Small intestine (tissue), 16 donors: ENCODE measurements at places on chromosomes 7 and 10. TPM values are rescaled to one million over a fixed set of nuclear protein-coding genes. Genes with fewer than 3 reads are reported as not detected.
A peak's percentile ranks its signal among the peaks of the same experiment; 100 is the strongest.

GRCh38 chr10:33009244-33010131 lies 51.5 kb upstream of the ITGB1 start:
- no peaks in the 10 kb centered on the region for H3K4me1 ChIP-seq
- no peak for DNase-seq
- H3K27me3 ChIP-seq = no peaks in the 10 kb centered on the region
- no peak overlapping the region for H3K4me3 ChIP-seq
- no peak overlapping the region for H3K27ac ChIP-seq
- H3K36me3 ChIP-seq = no peaks in the 10 kb centered on the region

GRCh38 chr10:88994019-88994418 lies 3.4 kb downstream of the FAS start:
- H3K36me3 ChIP-seq = no peaks in the 10 kb centered on the region
- H3K27ac ChIP-seq = no peak overlapping the region
- no peaks in the 10 kb centered on the region for H3K27me3 ChIP-seq
- H3K4me3 ChIP-seq = no peak overlapping the region
- H3K4me1 ChIP-seq = peaks cover 17% of the 10 kb centered on the region
- DNase-seq = no peak

DNA sequence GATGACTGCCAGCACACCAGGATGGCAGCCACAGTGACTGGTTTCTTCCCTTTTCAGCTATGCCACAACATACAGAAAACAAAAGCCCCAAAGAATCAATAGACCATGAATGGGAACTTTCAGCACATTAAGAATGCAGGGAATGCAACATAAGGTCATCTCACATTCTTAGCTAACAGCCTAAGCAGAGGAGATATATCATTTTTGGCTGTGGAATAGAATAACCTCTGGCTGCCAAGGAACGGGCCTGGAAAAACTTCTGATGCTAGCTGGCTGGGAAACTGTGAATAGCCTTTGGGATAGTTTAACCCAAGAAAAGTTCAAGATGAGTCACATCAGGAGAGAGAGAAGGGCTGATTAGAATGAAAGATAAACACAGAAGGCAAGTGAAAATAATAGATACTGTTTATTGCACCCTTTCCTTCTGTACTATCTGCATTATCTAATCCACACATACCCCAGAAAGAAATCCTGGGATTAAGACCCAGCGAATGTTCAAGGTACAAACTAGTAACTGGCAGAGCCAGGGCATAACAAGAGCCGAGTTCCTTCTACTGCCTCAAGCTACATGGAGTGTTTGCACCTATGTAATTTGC lies 169.2 kb downstream of the SEMA3A start:
- no peak overlapping the region for H3K27ac ChIP-seq
- peak; percentile 18 for DNase-seq
- H3K4me1 ChIP-seq = no peaks in the 10 kb centered on the region
- no peaks in the 10 kb centered on the region for H3K27me3 ChIP-seq

Gene NPY4R
- polyA plus RNA-seq = not detected

Gene C1GALT1
- 62.0 TPM for polyA plus RNA-seq

DNA sequence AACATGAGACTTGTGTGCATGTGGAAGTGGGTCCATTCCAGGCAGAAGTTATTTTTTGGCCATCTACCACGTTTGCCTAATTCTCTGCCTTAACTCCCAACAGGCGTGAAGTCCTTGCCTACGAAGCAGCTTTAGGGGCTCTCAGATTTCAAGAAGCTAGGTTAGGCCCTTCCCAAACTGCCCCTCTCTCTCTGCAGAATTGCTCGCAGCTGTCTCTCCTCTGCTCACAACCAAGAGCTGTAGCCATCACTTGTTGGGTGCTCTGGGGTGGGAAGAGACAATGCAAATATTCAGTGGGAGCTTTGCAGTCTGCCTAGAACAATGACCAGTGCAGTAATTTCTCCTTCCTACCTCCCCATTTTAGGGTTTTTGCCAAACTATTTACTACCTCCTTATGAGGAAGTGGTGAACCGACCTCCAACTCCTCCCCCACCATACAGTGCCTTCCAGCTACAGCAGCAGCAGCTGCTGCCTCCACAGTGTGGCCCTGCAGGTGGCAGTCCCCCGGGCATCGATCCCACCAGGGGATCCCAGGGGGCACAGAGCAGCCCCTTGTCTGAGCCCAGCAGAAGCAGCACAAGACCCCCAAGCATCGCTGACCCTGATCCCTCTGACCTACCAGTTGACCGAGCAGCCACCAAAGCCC lies 24.9 kb downstream of the CYP17A1 start:
- no peak overlapping the region for H3K4me3 ChIP-seq
- no peak for DNase-seq
- peaks cover 9% of the 10 kb centered on the region for H3K36me3 ChIP-seq
- no peak overlapping the region for H3K27ac ChIP-seq
- no peaks in the 10 kb centered on the region for H3K27me3 ChIP-seq

DNA sequence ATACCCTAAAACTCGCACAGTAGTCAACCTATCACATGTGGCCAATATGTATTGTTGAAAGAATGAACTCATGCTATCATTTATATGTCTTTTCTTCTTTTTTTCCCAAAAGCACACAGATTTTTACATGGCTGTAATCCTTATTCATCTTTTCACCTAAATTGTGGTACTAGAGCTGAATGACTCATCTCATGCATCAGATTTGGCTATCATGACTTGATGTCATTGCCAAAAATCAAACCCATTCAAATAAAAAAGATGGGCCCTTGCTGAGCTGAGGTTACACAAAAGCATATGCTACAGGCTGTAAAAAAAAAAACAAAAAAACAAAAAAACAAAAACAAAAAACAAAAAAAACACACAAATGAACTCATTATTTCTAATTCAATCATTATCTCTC lies 3.3 kb upstream of the LMOD2 start:
- no peaks in the 10 kb centered on the region for H3K36me3 ChIP-seq
- H3K27me3 ChIP-seq = no peaks in the 10 kb centered on the region
- no peak overlapping the region for H3K27ac ChIP-seq
- no peaks in the 10 kb centered on the region for H3K4me1 ChIP-seq

DNA sequence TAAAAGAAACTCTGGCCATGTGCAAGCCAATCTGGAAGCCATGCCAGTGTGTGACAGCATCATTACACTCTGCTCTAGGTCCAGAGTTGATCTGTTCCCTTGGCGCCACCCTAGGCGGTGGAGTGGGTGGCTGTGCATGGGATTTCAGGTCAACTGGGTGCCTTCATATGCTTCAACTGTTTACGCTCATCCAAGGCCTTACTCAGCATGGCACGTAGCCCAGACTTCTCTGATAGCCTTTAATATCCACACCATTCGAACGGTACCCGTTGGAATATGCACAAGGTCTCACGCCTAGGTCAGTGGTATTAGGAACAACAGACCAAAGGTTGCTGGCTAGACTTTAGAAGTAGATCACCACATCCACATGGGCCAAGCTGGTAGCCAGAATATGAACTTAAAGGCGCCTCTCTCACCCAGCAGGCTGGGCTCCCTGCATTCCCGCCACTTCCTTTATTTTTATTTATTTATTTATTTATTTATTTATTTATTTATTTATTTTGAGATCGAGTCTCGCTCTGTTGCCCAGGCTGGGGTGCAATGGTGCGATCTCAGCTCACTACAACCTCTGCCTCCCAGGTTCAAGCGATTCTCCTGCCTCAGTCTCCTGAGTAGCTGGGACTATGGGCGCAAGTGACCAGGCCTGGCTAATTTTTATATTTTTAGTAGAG lies 18.7 kb upstream of the ACHE start:
- peak; percentile 62 for DNase-seq
- H3K36me3 ChIP-seq = peaks cover 2% of the 10 kb centered on the region
- H3K4me3 ChIP-seq = no peak overlapping the region
- H3K4me1 ChIP-seq = peaks cover 32% of the 10 kb centered on the region
- H3K27ac ChIP-seq = peak overlapping the region; percentile 76

DNA sequence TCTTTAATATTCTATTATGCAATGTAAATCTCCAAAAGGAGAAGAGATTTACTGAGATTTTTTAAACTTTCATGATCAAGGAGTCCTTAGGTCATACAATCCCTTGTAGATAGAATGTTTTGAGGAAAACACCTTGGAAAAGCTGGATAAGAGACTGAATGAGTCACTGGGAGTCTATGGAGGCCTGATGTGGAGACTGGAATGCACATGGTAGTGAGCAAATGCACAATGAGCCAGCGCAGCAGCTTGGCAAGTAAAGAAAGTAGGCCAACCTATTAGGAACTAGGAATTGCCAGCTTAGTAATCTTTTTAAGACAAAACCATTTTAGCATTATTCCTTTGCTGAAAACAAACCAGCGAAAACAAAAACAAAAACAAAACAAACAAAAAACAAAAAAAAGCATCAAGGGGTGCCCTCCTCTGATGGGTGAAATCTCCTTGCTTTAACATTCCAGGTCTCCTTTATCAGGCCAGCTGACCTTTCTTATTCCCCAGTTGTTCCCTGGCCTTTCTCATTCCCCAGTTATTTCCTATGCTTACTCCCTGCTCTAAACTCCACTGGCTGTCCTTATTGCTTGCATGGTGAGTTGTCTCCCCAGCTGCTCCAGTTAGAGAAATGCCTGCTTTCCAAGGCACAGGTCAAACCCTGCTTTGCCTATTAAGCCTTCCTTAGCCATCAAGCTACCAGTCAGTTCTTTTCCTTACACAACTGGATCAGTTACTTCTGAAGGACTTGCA lies 135.8 kb downstream of the PLCE1 start:
- no peak overlapping the region for H3K27ac ChIP-seq
- H3K4me1 ChIP-seq = no peaks in the 10 kb centered on the region
- H3K4me3 ChIP-seq = no peak overlapping the region
- no peaks in the 10 kb centered on the region for H3K27me3 ChIP-seq
- DNase-seq = no peak
- no peaks in the 10 kb centered on the region for H3K36me3 ChIP-seq

Gene ENO4
- polyA plus RNA-seq = not detected

Gene PRPS1L1
- not detected for polyA plus RNA-seq

DNA sequence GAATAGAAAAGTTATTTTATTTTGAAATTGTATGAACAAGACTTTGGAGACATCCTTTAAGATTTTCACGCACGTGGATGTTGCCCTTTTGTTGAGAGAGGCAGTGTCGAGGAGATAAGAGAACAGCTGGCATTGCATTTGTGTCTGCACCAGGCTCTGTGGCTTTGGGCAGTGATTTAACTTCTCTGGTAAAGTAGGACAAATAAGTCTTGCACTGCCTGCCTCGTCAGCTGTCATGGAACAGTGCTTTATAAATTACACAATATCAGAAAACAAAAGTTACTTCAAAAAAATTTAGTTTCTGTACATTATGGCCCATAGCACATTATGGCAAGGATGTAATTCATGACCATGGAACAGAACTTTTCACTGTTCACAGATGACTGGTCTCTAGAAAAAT lies 20.1 kb downstream of the SNX10 start:
- H3K36me3 ChIP-seq = no peaks in the 10 kb centered on the region
- no peaks in the 10 kb centered on the region for H3K27me3 ChIP-seq
- H3K27ac ChIP-seq = no peak overlapping the region
- DNase-seq = no peak

Gene TAS2R3
- polyA plus RNA-seq = not detected

DNA sequence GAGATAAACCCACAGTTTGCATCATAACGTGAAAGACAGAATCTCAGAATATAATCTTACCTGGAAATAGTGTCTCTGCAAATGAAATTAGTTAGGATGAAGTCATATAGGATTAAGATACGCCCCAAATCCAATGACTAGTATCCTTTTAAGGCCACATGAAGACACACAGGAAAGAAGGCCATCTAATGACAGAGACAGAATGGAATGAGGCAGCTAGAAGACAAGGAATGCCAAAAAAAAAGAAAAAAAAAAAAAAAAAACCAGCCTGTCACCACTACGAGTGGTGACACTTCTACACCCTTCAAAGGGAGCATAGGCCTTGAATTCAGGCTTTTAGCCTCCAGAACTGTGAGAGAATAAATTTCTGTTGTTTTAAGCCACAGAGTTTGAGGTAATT lies 82.9 kb downstream of the HYCC1 start:
- no peaks in the 10 kb centered on the region for H3K27me3 ChIP-seq
- DNase-seq = no peak
- H3K36me3 ChIP-seq = no peaks in the 10 kb centered on the region
- H3K4me1 ChIP-seq = peaks cover 12% of the 10 kb centered on the region
- no peak overlapping the region for H3K27ac ChIP-seq
